T follicular helper cell (primary cell): ENCODE measurements at places on chromosomes 3 and 15.

DNA sequence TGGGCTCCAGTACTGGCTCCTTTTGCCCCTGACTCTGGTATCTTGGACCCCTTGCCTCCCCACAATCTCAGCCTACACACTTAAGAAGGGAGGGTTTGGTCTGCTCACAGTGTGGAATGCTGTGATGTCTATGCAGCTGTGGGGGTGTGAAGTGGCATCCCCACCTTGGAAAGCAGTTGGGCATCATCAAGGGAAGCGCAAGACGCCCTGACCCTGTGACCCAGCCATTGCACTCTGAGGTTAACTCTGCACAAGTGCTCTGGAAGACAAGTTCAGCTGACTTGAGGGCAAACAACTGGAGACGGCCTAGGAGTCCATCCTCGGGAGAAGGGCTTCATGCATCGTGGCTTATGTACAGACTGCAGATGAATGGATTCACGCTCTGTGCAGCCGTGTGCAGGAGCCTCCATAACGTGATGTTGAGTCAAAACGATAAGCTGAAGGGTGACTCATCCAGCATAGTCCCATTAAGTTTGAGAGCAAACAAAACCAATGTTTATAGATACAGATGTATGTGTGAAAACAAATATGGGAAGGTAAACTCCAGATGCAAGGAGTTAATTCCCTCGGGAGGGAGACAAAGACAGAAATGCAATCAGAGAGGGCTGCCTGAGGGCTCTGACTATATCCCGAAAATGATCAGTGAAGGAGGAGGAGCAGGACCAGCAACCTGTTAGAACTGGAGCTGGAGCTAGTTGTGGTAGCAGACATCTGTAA is 86.8 kb downstream of the LSM3 start:
- DNase-seq = no peak

DNA sequence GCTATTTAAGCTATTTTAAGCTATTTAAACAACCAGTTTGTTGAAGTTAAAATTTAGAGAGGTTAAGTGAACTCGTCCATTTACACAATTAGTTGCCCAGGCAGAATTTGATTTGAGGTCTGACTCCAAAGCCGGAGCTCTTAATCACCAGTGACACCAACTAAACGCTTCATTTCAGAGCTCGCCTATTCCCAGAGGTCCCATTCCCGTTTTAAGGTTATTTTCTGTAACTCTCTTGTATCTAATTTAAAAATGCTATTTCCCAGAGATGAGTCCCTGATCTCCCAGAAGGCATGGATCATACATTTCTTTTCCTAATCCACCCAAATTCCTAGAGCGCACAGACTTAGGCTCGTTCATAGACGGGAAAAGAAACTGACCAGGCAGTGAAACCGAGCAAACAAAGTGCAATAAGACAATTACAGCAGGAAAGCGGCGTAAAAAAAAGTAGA is 904 bp upstream of the MCTP2 start:
- no peak for DNase-seq

- DNase-seq = no peak
These were observed 81.4 kb downstream of the DNAJB8 start for GRCh38 chr3:128385080-128385832.

DNA sequence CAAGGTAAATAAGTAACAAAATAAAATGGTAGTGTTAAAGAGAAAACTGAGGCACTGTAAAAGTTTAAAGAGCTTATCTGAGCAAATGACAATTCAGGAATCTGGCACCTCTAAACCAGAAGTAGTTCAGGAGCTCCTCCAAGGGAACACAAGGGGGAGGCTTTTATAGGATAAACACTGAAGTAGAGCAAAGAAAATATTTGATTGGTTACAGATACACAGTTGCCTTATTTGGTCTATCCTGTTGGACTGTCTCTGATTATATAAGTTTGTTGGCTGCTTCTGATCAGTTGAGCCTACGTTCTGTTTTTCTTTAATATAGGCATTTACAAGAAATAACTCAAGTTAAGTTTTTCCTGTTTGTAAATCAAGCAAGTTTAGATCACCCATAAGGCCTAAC is 146.9 kb downstream of the ERC2 start:
- DNase-seq = no peak

DNA sequence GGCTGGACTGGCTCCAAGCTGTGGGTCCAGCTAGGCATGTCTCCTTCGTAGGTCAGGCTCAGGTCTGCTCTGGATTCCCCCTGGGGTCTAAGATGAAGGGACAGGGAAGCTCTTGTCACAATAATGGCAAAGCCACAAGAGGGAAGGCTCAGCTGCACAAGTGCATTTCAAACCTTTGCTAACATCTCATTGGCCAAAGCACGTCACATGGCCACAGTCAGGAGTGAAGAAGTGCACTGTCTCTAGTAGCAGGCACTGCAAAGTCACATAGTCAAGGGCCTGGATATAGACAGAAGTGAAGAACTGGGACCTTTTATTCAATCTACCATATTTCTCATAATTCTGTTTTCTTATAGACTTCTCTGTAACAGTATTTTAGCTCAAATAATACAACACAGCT is 20.1 kb downstream of the DLEC1 start:
- no peak for DNase-seq

GRCh38 chr15:52683580-52683979 is 4.4 kb upstream of the ATOSA start:
- no peak for DNase-seq

GRCh38 chr3:50345586-50346234 is at the start of gene ZMYND10:
TSS of gene ZMYND10 (minus strand) at chr3:50345732. CDS start at chr3:50345579, 153 bp downstream.
- peak; percentile 69 for DNase-seq

DNA sequence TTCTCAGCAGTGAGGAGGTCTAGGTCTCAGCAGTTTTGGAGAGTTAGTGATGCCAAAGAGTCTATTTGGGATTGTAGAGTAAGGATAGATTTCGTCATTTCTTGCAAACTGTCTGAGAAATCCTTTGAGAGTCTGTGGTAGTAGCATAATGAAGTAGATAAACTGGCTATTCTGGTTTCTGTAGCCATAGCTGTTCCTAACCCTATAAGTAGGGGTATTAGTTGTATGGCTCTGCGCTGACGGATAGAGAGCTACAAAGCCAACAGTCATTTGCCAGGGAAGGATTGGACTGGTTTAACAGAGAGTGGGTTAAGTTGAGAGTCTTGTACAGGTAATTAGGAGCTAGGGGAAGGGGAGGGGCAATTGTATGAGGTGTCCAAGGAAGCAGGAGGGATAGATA is 50.6 kb downstream of the KLHDC8B start:
- no peak for DNase-seq
